ENCODE measurements at places on chromosomes 3 and 15.

DNA sequence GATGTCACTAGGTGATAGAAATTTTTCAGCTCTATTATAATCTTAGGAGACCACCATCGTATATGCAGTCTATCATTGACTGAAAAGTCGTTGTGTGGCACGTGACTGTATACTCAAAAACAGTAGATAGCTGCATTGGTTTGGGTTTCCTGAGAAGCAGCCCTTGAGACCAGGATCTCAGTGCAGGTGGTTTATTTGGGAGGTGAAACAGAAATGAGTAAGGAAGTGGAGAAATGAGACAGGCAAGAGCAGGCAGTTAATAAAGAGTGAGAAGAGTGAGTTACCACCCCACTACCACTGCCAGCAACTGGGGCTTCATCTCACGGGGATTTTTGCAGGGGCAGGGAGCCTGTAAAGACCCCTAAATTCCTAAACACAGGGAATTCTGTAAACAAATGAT is 221.0 kb downstream of the SHQ1 start:
- no peak for DNase-seq

- no peak for DNase-seq
These were observed 181.6 kb downstream of the ABHD5 start for GRCh38 chr3:43872301-43872700.

DNA sequence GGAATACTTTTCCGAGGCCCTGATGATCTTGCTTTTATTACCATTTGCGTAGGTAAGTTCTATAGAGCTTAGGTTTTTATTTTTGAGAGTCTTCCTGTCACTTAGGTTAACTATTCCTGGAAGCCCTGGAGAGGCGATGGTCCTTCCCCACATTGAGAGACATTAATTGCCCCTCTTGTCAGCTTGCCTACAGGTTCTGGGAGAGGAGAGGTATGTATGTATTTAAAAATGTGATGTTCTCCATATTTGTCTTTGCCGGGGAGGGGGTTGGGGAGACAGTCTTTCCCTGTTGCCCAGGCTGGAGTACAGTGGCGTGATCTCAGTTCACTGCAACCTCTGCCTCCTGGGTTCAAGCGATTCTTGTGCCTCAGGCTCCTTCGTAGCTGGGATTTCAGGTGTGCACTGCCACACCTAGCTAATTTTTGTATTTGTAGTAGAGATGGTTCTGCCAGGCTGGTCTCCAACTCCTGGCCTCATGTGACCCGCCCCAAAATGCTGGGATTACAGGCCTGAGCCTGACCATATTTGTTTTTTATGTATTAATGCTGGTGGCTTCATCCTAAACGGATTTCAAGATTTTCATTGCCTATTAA is 6.2 kb downstream of the RPSA start:
- DNase-seq: no peak

GRCh38 chr3:152835601-152836102 is 721 bp downstream of the P2RY1 start:
- no peak for DNase-seq

DNA sequence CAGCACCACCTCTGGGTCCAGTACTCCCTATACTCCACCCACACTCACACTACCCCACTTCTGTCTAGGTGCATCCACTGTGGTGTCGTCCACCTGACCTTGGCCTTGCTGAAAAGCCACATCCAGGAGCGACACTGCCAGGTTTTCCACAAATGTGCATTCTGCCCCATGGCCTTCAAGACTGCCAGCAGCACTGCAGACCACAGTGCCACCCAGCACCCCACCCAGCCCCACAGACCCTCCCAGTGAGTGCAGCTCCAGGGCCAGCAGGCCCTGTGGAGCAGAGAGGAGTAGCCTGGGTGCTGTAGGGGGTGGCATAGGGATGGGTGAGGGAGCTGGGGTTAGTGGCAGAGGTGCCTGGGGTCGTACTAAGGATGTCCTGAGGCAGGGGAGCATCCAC is 19.4 kb upstream of the ALPK3 start:
- DNase-seq: no peak

GRCh38 chr15:39394496-39394895 is 186.4 kb upstream of the THBS1 start:
- DNase-seq: no peak

DNA sequence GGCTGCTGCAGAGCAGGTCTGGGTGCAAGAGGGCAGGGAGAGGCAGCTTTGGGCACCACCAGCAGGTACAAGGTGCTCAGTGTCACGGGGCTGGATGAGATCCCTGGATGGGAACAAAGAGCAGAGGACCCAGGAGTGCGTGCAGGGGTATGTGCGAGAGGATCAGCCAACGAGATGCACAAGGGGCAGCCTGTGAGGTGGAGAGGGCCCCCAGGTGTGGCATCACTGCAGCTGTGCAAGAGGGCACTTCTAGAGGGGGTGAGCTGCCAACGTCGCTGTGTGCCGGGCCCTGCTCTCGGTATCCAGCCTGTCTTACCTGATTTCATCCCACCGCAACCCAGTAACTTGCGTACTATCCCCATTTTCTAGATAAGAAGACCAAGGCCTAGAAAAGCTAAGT is 67.3 kb upstream of the SNRPA1 start:
- DNase-seq: no peak

DNA sequence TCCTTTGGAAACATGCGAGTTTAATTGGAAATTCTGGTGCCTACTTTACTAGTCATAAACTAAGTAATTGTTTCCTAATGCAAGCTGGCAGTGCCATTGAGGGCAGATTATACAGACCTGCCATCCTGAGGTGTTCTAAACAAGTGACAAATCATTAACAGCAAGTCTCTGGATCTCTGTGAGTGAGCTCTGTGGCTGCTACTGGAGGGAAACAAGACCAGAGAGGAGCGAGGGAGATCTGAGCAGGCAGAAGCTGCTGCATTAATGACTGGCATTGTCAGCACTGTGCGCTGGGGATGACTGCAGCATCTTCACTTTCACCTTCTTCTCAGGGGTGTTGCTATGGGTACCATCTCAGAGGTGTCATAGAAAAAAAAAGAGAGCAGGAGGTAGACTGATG is 308.4 kb upstream of the DPH6 start:
- no peak for DNase-seq

GRCh38 chr3:140766465-140766864 is 88.6 kb downstream of the TRIM42 start:
- no peak for DNase-seq

GRCh38 chr3:122469659-122470058 is 45.1 kb downstream of the KPNA1 start:
- DNase-seq: no peak

DNA sequence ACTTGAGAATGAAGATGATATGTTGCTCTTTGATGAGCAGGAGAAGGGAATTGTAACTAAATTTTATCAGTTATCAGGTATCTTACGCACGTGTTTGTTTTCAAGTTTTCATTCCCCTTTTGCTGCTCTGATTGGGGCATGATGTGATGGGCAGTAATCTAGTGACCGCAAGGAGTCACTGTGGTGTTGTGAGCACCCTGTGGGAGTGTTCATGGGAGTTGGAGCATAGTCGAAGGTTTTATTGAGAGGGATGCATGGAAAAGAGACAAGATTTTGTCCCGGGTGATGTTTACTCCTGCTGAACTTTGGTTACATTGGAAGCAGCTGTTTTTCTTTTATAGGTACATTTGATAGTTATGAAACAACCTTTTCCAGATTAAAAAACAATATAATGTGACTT is 2.1 kb downstream of the FAN1 start:
- DNase-seq: no peak

DNA sequence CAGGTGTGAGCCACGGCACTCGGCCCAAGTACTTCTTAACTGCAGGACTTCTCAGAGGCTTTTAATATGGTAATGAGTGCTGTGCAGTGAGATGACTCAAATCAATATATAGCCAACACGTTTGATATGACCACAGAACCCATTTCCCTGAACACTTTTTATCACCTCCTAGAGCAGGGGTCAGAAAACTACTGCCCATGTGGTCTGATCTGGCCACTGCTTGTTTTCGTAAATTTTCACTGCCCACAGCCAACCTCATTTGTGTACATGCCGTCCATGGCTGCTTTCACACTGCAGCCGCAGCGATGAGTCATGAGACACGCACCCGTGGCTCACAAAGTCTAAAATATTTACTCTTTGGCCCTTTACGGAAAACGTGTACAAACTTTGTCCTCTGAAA is 179.2 kb downstream of the RORA start:
- no peak for DNase-seq

- no peak for DNase-seq
These were observed 95.7 kb upstream of the C3orf80 start for GRCh38 chr3:160129459-160130061.

GRCh38 chr3:110341047-110341446 is 730.6 kb upstream of the NECTIN3 start:
- DNase-seq: no peak

- DNase-seq: peak; percentile 19
These were observed 13.3 kb downstream of the ABHD2 start for GRCh38 chr15:89101302-89102193.

DNA sequence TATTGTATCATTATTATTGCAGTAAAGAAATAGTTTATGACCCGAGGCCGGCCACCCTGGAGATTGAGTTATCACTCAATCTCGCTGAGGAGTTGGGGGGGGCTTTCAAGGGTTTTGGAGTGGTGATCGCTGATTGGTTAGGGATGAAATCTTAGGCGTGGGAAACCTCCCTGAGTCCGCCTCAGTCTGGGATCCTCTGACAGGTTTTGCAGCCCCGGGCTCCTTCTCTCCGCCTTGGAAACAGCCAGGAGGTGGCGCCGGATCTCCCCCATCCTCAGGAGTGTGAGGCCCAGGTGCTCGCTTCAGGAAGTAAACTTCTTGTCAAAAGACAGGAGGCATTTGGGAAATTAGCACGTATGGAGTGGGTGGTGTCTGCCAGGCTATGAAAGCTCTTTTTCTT is 41.1 kb upstream of the SEC61A1 start:
- DNase-seq: no peak

DNA sequence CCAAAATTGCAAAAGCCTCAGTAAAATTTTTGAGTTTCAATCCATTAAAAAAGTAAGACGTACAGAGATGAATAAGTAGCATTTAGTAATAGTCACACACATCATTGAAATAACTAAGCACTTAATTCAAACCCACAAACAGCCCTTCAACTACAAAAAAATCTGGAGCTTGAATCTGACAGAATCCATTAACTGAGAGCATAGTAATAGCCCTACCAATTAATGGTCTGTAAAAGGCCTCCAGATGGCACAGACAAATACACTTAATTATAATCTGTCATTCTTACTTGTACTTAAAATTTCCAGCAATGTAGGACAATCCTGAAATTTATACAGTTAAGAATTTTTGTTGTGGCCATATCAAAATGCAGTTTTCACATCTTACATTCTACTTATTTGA is 246.9 kb downstream of the VGLL3 start:
- DNase-seq: no peak
